ENCODE measurements at places on chromosomes 1 and 21.
A peak's percentile ranks its signal among the peaks of the same experiment; 100 is the strongest.

DNA sequence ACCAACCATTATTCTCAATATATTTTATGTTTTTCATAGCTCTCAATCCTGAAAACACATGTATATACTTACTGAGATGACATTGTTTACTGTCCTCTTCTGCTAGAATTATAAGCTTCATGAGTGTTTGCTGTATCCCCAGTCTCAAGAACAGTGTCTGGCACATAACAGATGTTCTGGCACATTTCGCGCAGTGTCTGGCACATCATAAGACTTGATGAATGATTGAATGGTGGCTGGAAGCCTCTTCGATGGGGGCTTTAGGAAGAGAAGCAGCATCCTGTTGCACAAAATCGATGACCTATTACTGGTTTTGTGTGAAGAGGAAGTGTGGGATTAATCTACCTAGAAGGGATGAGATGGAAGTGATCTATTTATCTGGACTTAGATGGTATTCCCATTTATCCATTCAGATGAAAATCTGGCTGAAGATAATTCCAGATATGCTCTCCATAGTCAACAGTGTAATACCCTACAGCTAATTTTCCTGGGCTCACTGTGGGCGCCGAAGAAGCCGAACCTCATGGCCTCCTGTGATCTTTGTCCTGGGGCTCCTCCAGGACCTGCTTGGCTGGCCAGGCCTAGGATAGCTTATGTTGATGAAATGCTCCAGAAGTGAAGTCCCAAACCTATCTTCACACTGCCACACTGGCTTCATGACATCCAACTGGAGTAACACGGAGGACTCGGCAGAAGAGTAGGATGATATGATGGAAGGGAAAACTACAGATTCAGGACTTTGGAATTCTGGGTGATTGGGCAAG, 26.5 kb downstream of the CD34 start:
- DNase-seq: peak; percentile 47

- DNase-seq: no peak
Observed at GRCh38 chr1:16048573-16049189, 5.1 kb downstream of the CLCNKB start.

GRCh38 chr1:37930246-37931101, 16.4 kb downstream of the INPP5B start:
- DNase-seq: no peak

- no peak for DNase-seq
Observed at GRCh38 chr1:219669556-219669955, 56.7 kb upstream of the ZC3H11B start.

- no peak for DNase-seq
Observed at GRCh38 chr1:202018468-202019234, 8.3 kb downstream of the ELF3 start.

- DNase-seq: no peak
Observed at GRCh38 chr1:116826818-116827606, 72.8 kb downstream of the CD2 start.

DNA sequence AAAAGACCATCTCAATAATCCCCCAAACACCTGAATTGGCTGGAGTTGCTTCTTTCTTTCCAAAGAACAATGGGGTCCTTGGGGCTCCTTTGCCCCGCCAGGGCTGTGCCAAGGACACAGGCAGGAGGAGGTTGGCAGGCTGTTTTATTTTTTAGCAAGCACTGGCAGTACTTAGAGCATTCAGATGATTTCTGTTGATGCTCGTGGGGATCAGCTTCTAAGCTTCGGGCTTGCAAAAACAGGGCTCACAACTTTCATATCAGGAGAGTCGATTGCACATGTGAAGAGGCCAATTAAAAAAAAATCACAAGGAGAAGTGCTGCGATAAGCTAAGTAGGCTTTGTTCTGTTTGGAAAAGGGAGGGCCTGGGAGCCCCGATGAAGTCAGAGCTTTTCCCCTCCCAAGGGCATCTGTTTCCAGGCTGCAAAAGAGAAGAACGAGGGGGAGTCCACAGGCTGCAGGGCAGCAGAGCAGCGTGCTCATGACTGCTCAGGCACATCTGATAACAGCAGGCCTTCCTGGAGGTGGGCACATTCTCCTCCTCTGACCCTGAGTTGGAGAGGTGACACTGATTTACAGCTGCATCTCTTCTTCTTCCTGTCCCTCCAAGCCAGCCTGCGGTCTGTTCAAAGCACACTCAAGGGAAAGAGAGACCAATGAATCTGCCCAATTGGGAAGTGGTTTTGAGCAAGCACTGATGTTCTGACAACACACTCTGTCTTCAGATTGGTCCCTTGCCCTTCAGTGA, 27.3 kb upstream of the BCAR3 start:
- DNase-seq: no peak

GRCh38 chr1:66237722-66238479, 296.1 kb upstream of the SGIP1 start:
- no peak for DNase-seq

DNA sequence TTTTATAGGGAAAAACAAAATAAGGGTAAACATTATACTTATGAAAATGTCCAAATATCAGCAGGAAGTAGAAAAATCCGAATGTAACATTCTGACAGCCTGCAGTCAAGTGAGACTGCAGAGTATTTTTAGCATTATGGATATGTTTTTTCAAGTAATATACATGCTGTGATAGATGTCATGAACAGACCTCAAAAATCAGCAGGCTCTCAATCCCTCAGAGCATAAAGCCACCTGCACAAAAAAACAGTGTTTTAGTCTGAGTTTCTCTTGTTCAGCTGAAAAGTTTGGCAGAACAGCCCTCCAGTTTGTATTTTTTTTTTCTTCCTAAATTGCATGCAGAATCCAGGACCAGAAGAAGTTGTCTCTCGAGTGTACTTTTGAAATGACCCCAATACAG, 219.1 kb upstream of the FMN2 start:
- DNase-seq: no peak

DNA sequence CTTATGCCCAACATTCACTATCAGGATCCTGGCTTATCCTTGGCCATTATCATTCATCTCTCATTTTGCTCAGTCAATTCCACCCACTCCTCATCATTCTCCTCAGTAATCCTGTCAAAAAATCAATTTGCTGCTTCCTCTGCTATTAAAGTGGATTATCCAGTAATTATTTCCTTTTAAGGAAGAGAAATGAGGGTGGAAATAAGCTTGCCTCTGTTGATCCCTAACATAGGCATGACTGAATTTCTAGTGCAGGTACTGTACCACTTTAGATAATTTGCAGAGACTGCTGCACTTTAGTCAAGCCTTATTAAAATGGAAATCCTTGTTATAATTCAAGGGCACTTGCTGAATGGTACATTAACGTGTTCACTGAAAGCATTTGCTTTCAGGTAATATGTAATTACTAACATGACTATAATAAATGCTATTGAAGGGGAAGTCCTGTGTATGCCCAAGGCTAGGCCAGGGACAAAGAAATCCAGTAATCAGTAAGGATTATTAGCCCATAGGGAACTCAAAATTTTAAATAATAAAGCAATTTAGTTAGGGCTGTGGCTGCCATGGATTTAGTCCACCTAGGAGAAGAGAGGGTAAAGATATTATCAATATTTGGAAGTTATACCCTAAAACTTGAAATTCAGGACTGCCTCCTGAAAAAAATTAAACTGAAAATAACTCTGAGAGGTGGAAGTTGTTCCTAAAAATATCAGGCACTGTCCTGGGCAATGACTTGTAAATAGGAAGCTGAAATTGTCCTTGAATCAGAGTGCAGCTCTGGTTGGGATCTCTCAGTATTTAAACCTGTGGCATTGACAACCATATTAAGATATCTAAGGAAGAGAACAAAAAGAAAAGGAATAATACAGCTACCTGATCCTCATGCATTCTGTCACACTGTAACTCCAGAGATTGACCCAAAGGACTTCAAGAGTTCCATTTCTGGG, 43.4 kb downstream of the RGS2 start:
- peak; percentile 48 for DNase-seq

DNA sequence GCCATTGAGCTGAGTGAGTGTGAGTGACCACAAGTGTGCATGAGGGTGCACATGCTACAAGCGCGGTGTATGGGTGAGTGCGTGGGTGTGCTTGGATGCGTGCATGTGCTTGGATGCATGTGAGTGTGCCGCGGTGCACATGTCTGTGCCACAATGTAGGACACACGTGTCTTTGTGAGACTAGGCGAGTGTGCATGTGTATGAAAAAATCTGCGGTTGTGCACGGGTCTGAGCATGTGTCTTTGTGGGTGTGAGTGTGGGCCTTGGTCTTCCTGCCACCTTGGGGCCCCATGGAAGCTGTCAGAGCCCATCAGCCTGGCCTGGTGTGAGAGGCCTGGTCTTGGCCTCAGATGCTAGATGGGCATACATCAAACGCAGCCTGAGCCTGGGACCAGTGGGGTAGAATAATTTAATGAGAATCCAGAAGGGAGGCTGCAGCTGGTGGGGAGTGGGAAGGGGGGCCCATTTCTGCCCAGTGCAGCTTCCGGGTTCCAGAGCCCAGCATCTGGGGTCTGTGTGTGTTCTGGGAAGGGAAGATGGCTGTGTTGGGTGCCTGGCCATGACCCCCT, 103.9 kb upstream of the SLC2A1 start:
- no peak for DNase-seq

- no peak for DNase-seq
Observed at GRCh38 chr1:61930116-61930645, 187.9 kb downstream of the PATJ start.

DNA sequence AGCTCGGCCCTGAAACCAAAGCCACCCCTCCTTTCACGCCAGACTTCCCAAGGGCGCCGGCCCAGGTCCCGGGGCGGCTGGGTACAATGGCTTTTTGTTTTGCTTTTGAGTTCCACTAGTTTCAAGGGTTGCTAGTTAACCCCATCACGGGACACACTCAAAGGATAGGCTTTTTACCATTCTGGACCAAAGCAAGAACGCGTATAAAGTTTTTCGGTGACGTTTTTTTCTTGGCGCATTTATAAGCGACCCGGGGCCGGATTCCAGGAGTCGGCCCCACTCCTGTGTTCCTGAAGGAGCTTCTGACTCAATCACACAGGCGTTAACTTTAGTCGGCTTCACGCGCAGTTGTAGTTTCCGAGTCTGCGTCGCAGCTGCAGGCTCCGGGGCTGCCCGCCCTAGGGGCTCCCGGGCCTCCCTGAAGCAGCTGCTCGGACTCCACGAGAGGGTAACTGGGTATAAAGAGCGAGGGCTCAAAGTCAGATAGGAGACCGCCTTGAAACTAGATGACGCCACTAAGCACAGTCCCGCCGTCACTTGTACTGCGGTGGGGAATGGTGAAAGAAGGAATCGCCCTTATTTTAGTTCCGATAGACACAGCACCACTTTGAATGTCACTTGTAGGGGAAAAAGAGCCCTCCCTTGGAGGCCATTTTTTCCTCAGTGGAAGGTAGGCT, 707 bp upstream of the KLHL21 start:
- DNase-seq: no peak

- no peak for DNase-seq
Observed at GRCh38 chr21:46634427-46634826, 1.0 kb upstream of the PRMT2 start.

DNA sequence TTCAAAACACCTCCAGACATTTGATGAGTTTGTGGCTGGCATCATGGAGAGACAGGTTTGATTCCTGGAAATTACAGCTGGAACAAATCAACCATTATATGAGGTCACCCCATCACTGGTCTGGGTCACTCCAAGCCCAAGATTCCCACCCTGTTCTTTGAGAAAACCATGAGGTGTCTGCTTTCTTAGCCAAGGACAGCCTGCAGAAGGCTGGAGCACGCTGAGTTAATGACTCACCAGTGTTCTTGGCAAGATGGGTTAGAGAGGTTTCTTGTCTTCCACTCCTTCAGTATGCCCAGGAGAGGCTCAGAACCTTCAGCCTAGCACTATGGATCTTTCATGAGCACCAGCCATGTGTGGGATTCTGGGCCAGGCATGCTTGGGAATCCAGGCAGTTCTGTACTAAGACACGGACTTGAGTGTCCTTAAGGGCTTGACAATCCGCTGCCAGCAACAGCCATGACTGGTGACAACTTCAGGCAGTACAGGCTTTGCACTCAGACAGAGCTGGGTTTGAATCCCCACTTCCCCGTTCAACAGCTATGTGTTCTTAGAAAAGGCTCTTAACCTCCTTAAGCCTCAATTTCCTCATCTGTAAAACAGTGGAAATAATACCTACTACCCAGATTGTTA, 43.9 kb downstream of the GRHL3 start:
- DNase-seq: no peak

DNA sequence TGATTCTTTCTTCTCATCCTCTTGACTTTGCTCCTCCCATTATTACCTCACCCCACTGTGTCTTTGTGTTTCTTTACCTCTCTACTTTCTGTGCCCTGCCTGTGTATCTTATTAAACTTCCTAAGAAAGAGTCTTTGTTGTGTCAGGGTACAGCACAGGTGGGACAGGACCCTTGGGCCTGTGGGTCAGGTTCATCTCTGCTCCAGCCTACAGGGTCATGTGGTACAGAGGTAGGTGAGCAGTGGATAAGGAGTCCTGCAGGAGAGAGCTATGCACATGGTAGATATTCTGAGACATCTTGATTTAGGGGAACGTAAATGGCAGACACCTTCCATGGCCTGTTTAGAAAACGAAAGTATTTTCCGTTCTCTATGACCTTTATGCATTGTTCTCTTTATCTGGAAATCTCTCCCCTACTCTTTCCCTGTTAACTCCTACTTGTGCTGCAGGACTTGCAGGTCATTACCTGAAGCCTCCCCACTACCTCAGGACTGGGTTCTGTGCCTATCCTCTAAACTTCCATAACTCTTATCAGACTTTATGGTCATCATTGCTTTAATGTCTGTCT, 9.9 kb downstream of the GIPC2 start:
- no peak for DNase-seq

GRCh38 chr1:10646347-10646861, 150.0 kb downstream of the CASZ1 start:
- no peak for DNase-seq

- DNase-seq: no peak
Observed at GRCh38 chr1:33382661-33383415, 48.1 kb downstream of the PHC2 start.

DNA sequence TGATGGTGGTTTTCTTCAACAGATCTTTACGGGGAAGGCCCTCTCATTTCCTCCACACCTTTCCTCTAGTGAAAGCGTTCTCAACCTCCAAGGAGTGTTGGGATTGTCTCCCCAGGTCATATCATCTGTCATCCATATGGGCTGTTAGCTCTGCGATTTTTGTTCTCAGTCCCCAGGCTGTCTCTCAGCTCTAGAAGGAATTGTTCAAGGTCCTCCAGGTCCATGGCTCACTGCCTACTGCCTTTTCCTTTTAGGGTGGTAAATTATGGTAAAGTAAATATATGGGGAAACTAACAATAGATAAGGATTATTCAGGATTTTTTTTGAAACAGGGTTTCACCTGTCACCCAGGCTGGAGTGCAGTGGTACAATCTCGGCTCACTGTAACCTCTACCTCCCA, 37.6 kb downstream of the ELF3 start:
- no peak for DNase-seq
